Activated T-helper 1 cell treated with anti-CD3 and anti-CD28 coated beads, Interleukin-2, amount 50 U/mL, for 16 hours (primary cell): ENCODE measurements at places on chromosomes 13 and 19.

DNA sequence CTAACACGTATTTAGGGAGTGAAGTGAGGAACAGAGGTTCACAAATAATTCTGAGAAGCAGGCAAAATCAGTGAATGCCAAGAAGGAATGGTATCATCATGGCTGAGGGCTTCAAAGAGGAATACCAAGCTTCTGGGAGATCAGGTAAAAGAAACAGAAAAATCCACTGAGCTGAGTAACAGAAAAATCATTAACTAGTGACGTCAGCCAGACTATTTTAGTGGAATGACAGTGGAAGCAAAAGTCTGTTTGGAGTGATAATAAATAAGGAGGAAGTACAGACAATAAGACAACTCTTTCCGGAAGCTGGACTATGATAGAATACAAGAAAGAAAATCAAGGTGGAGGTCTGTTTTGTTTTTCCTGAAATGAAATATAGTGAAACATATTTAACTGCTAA, 83.5 kb downstream of the SACS start:
- DNase-seq = no peak

DNA sequence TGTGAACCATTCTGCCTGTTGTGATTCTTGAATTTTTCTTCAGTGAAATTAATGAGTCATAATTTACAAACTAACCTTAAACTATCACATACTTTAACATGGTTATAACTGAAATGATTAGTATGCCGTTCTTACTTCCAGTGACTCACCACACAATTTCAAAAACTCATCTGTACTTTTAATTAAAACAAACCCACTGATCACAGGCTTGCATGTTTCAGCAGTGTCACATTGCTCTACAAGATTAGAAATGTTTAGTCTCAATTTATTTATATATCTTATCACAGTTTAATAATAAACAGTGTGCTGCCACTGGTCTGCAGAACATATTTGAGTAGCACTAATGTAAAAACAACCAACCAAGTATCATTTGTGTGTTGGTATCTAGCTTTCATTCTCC, 2227.9 kb upstream of the PCDH20 start:
- DNase-seq = no peak

DNA sequence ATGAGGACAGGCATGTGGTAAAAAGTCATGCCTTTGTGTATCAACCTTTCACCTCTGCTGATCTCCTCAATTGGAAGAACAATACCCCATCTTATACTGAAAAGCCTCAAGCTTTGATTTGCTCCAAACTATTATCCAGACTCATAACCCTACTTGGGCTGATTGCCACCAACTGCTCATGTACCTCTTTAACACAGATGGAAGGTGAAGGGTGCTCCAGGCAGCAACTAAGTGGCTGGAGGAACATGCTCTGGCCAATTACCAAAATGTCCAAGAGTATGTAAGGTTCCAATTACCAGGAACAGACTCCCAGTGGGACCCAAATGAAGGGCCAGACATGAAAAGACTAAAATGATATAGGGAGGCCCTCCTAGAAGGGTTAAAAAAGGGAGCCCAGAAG, 78.3 kb downstream of the ZNF486 start:
- DNase-seq = no peak

DNA sequence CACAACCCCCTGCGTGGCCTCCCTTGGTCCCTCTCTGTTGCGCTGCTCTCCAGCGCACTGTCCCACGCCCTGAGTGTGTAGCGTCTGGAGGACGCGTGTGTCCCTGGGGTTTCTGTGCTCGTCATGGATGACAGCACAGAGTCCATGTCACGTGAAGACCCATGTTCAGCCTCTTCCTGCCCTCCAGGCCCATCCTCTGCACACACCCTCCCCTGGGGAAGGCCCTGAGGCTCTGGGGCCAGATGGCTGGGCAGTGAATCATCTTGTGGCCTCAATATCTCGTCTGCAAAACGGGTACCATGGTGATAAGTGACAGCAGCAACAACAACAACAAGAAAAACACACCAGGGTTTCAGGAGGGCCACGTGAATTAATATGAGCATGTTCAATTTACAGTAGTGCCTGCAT, 71.5 kb upstream of the ARHGEF7 start:
- DNase-seq = no peak

DNA sequence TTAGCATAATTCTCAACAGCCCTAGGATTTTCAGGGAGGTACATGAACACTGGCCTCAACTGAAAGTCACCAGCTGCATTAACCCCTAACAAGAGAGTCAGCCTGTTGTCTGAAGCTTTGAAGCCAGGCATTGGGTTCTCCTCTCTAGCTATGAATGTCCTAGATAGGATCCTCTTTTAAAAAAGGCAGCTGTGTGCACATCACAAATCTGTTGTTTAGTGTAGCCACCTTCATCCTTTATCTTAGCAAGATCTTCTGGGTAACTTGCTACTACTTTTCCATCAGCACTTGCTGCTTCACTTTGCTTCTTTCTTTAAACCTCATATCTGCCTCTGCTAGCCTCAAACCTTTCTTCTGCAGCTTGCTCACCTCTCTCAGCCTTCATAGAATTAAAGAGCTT, 1692.1 kb downstream of the EFNB2 start:
- DNase-seq = no peak

DNA sequence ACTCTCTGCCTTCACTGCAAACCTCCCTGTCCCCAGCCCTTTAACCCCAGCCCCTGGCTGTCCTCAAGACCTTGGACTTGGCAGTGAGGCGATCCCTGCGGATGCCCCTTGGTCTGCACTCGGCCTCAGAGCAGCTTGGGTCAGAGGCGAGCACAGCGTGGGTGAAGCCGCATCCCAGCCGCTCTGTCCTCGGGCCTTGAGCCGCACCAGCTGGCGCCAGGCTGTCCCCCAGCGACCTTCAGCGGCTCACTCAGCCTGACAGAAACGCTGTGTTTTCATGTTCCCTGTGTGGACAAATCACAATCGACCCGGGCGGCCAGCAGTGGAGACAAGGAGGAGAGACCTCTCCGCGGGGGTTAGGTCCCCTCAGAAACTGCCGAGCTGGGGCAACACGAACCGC, 52.0 kb downstream of the GNG7 start:
- DNase-seq = no peak
